Non-pigmented ciliary epithelial cell (primary cell): ENCODE measurements at places on chromosomes 6 and 20.

- no peak for DNase-seq
Measured at GRCh38 chr6:16418151-16418550, 179.8 kb downstream of the GMPR start.

DNA sequence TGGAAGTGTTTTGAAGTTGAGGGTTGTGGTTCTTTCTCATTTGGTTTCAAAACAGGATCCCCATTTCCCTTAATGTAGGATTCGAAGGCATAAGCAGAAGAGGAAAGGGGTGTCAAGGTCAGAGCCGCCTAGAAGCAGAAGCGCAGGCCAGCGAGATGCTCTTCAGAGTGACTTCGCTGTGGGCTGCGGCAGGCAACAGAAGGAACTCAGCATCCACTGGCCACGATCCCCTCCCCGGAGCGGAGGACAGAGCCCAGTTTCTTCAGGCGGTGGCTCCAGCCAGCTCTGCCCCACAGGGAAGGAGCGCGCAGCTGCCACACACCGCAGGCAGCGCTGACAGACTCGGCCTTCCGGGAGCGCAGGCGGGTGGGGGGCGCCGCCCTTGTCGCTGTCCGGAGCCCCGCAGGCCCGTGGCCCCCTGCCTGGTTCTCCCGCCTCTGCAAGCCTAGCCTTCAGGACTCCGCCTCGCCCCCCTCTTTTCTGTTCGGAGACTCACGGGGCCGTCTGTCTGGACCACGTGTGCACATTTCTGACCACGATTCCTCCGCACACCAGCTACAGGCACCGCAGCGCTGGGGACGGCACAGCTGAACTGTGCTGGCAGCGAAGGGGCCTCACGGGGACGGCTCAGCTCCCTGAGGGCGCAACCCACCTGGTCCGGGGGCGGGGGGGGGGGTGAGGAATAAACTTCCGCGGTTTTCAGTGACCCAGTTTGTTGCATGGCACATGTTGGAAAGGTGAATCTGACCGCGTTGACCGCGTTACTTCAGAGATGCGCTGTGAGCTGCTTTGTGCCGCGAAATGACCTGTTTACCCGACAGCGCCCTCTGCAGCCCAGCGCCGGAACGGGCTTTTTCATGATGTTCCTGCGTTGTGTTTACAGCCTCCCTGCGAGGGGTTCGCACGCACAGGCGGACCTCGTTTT is 26.1 kb downstream of the TTLL2 start:
- DNase-seq: no peak

DNA sequence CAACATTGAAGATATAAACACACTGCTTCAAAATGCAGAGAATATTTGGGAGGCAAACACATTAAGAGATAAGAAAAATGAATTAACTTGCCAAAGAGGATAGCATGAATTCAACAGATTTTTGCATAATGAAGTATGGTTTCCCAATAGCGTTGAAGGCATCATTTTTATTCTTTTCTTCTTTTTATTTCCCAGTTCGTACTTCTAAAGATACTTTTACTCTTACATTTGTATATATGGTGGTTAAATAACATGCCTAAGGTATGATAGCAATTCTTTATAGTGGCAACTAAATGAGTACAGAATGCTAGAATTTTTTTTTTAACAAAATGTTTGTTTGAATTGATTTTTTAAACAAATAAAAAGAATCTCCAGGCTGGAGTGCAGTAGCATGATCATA is 473.4 kb upstream of the MARCKS start:
- no peak for DNase-seq

- no peak for DNase-seq
Measured at GRCh38 chr6:161436106-161436876, 162.4 kb upstream of the AGPAT4 start.

- DNase-seq: no peak
Measured at GRCh38 chr20:17859616-17860232, 108.9 kb downstream of the SNX5 start.

DNA sequence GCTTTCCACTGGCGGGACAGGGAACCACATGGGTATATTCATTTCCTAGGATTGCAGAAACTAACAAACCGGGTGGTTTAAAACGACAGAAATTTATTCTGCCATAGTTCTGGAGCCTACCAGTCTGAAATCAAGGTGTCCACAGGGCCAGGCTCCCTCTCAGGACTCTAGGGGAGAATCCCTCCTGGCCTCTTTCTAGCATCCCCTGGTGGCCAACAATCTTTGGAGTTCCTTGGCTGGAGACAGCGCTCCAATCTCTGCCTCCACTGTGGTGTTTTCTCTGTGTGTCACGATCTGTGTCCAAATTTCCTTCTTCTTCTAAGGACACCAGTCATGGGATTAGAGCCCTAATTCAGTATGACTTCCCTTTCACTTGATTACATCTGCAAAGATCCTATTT is 95.0 kb downstream of the SCML4 start:
- DNase-seq: no peak

- no peak for DNase-seq
Measured at GRCh38 chr20:4848041-4848440, 126.3 kb downstream of the PRND start.
